Activated CD4-positive, alpha-beta memory T cell treated with anti-CD3 and anti-CD28 coated beads for 36 hours (primary cell): ENCODE measurements at places on chromosomes 2 and 18.

DNA sequence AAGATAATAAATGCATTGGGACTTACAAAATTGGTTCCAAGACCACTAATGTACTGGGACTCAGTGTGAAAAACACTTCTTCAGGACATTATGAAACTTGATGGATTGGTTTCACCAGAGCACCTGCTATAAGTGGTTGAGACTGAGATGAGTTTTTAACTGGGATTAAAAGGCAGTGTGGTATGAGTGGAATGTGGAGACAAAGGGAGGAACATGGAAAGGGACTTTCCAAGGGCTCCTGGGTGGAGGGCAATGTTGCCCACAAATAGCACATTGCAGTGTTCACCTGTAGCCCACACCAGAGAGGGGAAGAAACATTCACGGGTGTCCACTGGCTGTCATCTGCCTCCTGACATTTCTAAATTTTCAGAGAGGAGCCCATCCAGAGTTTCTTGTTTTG lies 253.3 kb upstream of the TANK start:
- DNase-seq = no peak

DNA sequence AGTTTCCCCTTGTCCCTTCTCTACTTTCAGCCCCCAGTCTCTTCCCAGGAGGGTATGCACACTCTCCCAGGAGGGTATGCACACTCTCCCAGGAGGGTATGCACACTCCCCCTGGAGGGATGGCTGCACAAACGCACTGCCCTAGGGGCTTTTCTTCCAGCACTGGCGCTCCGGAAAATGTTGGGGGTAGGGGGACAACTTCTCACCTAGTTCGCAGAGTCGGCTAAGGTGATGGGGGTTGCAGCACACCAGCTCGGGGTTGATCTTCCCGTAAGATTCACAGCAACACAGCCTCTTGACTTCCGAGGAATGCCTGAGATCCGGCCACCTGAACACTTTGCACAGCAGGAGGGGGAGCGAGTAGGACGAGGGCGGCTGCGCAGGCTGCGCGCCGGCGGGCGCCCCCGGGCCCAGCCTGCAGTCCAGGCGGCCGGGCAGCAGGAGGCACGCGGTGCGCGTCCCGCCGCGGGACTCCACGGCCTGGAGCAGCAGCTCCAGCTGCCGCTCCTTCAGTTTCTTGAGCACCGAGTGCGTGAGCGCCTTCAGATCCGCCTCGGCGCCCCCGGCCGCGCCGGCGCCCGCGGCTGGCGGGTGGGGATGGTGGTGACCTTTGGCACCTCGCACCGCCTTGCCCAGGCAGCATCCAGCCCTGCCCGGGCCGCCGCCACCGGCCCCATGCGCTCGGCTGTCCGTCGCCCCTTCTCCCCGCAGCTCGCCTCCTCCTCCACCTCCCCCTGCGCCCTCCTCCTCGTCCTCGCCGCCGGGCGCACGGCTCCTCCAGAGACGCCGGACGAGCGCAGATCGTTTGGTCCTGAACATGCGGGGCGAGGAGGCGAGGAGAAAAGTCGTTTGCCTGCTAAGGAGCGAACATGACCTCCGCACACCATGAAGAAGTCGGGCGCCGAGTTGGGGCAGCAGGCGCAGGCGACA lies 894 bp downstream of the SMAD7 start:
- peak; percentile 50 for DNase-seq

DNA sequence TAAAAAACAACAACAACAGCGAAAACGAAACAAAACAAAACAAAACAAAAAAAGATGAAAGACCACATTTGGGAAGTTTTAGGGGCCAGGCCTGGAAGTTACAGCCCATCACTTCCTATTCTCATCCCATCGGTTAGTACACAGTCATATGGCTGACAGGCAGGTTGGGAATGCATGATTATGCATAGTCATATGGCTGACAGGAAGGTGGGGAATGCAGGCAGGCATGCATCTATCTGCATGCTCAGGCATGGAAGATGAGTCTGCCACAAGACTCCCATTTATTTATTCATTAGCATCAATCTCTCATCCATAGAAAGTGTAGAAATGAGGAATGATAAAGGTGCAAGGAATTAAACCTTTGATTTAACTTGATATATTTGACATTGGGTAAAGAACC lies 325.3 kb upstream of the MEX3C start:
- DNase-seq = no peak

GRCh38 chr18:23196119-23197007 lies 61.1 kb downstream of the CABLES1 start:
- DNase-seq = no peak

DNA sequence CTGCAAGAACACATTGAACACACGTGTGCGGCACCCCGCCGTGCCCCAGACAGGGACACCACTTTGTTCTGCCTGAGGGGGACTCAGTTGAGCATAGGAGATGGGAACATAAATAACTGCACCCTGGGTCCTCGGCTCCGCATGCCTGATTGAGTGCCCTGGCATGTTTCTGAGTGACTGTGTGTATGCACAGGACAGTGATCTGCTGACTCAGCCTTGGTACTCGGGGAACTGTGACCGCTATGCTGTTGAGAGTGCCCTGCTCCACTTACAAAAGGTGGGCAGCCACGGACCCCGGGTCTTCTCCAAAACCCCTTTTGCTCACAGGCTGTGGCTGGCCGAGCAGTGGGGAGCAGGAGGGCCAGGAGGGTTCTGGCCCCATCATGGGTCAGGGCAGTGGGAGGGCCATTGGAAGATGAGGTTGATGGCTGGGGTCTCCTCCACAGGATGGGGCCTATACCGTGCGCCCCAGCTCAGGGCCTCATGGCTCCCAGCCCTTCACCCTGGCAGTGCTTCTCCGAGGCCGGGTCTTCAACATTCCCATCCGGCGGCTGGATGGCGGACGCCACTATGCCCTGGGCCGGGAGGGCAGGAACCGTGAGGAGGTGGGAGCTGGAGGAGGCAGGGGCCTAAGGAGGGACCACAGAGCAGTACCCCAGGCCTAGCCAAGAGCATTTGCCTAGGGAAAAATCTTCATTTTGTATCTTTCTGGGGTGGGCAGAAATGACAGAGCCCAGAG lies 16.9 kb downstream of the SH2D6 start:
- DNase-seq = no peak

GRCh38 chr2:61816480-61817355 lies 37.1 kb downstream of the FAM161A start:
- DNase-seq = no peak

DNA sequence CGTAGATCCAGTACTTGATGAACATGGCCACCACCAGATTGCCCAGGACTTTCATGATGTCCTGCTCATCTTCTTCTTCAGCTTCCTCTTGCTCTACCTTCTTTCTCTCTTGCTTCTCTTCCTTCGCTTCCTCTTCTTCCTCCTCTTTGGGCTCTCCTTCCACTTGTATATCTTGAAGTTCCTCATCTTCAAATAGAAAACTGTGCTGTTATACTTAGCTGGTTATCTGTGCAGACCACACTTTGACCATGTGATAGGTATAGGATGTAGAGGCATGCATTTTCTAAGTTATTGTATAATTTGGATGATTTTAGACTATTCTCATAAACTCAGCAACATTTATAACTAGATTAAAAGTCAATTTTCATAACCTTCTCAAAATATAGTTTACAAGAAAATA lies 263.4 kb downstream of the NAPG start:
- DNase-seq = no peak

DNA sequence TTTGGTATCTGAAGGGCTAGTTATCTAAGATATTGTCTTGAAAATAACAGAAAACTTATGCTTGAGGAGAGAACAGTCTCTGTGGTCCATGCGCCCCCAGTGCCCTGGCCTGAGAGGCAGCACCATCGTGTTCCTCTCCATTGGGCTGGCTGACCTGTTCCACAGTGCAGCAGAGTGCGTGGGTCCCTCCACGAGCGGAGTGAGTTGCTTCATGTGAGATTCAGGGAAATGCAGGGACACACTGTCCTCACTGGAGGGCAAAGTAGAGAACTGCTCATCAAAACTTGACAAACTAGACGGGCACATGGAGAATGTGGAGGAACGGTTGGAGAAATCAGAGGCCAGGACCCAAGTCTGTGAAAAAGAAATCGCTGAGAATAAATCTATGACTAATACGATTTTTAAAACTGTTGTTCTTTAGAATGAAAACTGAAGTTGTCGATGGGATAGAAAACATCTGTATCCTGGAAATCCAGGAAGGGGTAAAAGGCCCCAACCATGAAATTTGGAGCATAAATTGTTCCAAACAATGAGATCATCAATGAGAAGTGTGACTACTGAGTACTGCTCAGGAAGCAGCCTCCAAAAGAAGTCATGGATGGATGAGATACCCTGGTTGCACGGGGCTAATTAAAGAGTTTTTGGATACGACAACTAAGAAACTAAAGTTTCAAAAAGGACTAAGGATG lies 58.1 kb downstream of the REV1 start:
- no peak for DNase-seq

GRCh38 chr2:73285159-73285739 lies 971 bp upstream of the FBXO41 start:
- DNase-seq = peak; percentile 30

DNA sequence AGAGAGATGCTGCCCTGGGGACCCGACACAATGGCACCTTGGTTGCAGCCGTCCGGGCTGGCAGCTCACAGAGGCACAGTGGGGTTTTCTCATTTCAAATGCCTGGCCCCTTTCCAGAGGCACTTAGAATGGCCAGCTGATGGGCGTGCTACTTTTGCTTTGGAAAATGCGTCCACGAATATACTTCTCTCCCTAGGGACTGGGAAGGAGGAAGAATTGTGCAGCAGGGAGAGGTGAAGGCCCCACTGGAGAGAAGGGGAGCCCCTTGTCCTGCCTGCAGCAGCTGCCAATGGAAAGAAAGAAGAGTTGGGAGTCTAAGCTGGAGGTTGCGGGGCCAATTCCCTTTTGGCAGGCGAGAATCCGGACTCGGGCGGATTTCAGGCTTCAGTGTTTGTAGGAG lies 1.1 kb upstream of the MAL start:
- DNase-seq = no peak

DNA sequence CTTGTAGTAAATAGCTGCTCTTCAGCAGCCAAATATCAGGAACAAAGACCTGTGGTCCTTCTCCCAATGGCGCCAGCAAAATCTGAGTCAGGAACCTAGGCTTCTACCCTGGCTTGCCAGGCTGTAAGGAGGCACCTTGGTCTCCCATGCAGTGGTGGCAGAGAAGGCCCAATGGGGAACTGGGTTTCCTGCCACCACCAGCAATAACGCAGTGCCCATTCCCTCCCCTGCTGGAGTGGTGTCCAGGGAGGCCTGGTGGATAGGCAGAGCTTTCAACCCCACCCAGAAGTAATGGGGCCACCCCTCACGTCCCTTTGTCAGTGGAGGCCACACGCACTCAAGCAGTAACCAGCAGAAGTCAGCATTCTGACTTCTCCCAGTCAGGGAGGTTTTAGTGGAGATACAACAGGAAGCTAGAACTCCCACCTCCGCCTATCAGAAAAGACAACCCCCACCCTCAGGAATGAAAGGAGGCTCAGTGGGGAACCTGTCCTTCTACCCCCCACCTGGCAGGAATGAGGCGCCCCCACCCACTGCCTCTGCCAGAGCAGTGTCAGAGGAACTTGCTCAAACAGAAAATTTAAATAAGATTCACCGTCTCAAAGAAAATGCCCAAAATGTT lies 132.4 kb downstream of the COPS8 start:
- no peak for DNase-seq

- DNase-seq = no peak
Observed at GRCh38 chr2:159091976-159092375, 123.5 kb downstream of the TANC1 start.

GRCh38 chr2:181725476-181725875 lies 45.2 kb upstream of the NEUROD1 start:
- DNase-seq = no peak

DNA sequence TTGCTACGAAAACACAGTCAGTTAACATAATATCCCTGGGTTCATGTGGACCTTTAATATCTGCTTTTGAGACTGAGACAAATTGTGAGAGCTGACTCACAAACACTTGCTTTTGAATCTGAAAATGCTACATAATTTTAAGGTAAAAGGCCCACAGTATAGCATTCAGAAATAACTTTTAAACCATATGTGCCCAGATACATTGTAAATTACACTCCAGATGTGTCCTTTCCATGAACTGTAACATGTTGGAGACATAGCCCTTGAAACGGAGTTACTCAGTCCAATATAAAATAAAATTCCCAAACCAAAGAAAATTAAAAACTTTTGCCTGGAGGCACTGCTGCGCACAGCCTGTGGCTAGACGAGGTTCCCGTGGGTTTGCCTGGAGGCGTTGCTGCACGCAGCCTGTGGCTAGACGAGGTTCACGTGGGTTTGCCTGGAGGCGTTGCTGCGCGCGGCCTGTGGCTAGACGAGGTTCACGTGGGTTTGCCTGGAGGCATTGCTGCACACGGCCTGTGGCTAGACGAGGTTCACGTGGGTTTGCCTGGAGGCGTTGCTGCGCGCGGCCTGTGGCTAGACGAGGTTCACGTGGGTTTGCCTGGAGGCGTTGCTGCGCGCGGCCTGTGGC lies 131.9 kb upstream of the ALKAL2 start:
- no peak for DNase-seq

GRCh38 chr18:3852321-3852720 lies 402.3 kb downstream of the TGIF1 start:
- no peak for DNase-seq

GRCh38 chr2:54524226-54524991 lies 68.3 kb downstream of the SPTBN1 start:
- DNase-seq = peak; percentile 43

GRCh38 chr2:74735564-74735963 lies 81.5 kb downstream of the SEMA4F start:
- DNase-seq = no peak

GRCh38 chr2:152254976-152255375 lies 79.4 kb upstream of the STAM2 start:
- no peak for DNase-seq

DNA sequence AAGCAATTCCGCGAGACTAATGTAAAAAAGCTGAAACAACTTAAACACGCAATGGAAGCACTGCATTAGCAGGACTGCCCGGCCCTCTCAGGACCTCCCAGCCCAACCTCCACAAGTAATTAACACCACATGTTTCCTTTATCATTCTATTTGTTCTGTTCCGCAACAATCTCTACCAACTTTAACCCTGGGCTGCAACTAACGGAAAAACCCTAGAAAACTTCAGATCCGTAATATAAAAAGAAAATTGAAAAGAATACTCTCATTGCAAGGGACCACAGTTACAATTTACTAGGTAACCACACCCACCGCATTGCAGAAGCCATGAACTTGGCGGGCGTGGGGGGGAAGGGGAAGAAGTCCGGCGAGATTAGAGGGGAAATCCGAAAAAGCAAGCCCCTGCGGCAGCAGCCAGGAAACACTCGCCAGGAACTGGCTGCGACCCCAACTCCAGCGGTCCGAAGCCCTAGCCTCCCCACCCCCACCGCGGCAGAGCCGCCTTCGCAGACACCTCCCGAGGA lies 1.2 kb downstream of the EPB41L3 start:
- DNase-seq = no peak

- peak; percentile 59 for DNase-seq
Observed at GRCh38 chr2:105795575-105795934, 50.8 kb downstream of the NCK2 start.
